ENCODE measurements at places on chromosomes 6 and 20. TPM values are rescaled to one million over a fixed set of nuclear protein-coding genes. Genes with fewer than 3 reads are reported as not detected.

The SEL1L2 gene
- not detected for total RNA-seq

DNA sequence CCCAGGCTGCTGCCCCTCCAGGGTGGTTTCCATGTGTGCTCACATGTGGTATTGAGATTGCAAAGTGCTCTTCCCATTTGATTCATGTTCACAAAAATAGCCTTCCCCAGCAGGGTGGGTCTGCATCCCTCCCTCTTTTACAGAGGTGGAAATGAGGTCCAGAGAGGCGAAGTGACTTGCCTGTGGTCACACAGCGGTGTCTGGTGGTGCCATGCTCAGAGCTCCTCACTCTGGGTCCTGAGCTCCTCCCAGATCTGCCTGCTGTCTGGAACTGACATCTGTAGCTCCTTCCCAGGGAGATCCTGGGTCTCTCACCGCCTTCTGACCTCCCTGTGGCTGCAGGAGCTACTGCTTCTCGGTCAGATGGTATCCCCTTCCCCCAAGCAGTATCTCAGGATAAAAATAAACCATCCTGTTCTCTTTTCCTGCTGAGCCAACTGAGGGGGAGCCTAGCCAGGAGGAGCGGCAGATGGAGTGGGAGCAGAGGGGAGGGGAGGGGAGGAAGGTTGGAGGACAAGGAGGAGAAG, 11.9 kb downstream of the CD40 start:
- H3K27me3 ChIP-seq, result peaks cover 30% of the 10 kb centered on the region
- H3K4me1 ChIP-seq, result no peaks in the 10 kb centered on the region
- H3K36me3 ChIP-seq, result no peaks in the 10 kb centered on the region
- H3K27ac ChIP-seq, result no peak overlapping the region
- no peak overlapping the region for H3K4me3 ChIP-seq

- H3K27ac ChIP-seq, result peak overlapping the region; percentile 75
- no peaks in the 10 kb centered on the region for H3K27me3 ChIP-seq
- H3K4me1 ChIP-seq, result peaks cover 62% of the 10 kb centered on the region
- no peaks in the 10 kb centered on the region for H3K36me3 ChIP-seq
Observed at GRCh38 chr6:132401618-132402285, 477 bp upstream of the MOXD1 start.

GRCh38 chr20:49647550-49647949, 66.1 kb downstream of the B4GALT5 start:
- peak; percentile 38 for DNase-seq
- H3K4me3 ChIP-seq, result no peak overlapping the region
- H3K27me3 ChIP-seq, result no peaks in the 10 kb centered on the region
- H3K36me3 ChIP-seq, result peaks cover 35% of the 10 kb centered on the region

- no peaks in the 10 kb centered on the region for H3K27me3 ChIP-seq
- no peak overlapping the region for H3K4me3 ChIP-seq
- peak; percentile 65 for DNase-seq
- no peaks in the 10 kb centered on the region for H3K36me3 ChIP-seq
- no peaks in the 10 kb centered on the region for H3K4me1 ChIP-seq
Observed at GRCh38 chr6:42898891-42899361, 16.9 kb upstream of the PTCRA start.

- no peak overlapping the region for H3K4me3 ChIP-seq
- no peaks in the 10 kb centered on the region for H3K27me3 ChIP-seq
- H3K27ac ChIP-seq, result no peak overlapping the region
- no peaks in the 10 kb centered on the region for H3K36me3 ChIP-seq
- no peaks in the 10 kb centered on the region for H3K4me1 ChIP-seq
- DNase-seq, result peak; percentile 25
Observed at GRCh38 chr20:57638173-57638894, 18.1 kb upstream of the ZBP1 start.

GRCh38 chr20:44810391-44811149, at the start of gene RIMS4:
RIMS4 (minus strand) TSS chr20:44810546; CDS start chr20:44810271, 275 bp downstream.
- H3K4me1 ChIP-seq, result no peaks in the 10 kb centered on the region
- peak; percentile 37 for DNase-seq
- H3K27me3 ChIP-seq, result peaks cover 56% of the 10 kb centered on the region

DNA sequence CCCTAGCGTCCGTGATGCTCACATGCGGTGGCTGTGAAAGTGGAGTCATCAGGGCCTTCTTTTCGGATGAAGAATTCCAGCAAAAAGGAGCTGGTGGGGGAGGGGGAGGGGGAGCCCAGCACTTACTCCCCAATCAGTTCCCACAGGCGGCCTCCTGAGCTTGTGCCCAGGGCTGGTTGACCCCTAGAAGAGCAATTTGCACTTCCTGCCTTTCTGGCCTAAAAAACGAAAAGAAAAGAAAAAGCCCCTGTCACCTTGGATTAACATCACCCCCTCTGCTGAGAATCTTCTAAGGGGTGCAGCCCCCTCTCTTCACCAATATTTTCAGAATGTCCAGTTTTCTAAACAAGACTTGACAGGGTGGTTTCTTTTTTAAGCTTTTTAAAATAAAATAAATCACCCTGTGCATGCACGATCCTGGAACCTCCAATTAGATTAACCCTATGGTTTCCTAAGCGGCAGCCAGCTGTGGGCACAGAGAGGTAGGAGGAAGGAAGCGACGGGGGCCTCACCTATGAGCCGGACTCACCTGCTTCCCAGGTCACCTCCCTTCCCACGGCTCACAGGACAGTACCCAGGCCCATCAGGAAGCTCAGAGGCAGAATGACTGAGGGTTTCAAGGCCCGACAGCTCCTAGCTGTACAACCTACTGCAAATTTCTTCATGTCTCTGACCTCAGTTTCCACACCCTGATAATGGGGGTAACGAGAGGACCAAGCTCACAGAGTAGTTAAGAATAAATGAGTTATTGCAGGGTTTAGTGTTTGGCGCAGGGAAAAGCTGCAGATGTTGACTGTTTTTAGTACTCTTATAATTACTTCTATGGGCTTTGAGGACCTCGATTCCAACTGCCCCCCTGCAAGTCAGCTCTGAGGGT, 10.5 kb upstream of the TGM2 start:
- H3K36me3 ChIP-seq, result no peaks in the 10 kb centered on the region
- no peak overlapping the region for H3K4me3 ChIP-seq
- H3K27ac ChIP-seq, result no peak overlapping the region
- DNase-seq, result no peak
- H3K27me3 ChIP-seq, result no peaks in the 10 kb centered on the region
- H3K4me1 ChIP-seq, result peaks cover 40% of the 10 kb centered on the region

Data from GM23248 (cell line).